Stimulated activated CD8-positive, alpha-beta memory T cell treated with anti-CD3 and anti-CD28 coated beads, Interleukin-7, amount 100 ng/mL, for 1 hour (primary cell): ENCODE measurements at places on chromosomes 4 and X.

DNA sequence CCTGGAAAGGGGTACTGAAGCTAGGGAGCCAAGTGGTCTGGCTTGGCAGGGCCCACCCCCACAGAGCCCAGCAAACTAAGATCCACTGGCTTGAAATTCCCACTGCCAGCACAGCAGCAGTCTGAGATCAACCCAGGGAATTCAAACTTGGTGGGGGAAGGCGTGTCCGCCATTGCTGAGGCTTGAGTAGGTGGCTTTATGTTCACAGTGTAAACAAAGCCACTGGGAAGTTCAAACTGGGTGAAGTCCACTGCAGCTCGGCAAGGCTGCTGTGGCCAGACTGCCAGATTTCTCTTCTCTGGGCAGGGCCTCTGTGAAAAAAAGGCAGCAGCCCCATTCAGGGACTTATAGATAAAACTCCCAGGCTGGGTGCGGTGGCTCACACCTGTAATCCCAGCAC is 58.9 kb downstream of the TFDP3 start:
- DNase-seq: no peak

DNA sequence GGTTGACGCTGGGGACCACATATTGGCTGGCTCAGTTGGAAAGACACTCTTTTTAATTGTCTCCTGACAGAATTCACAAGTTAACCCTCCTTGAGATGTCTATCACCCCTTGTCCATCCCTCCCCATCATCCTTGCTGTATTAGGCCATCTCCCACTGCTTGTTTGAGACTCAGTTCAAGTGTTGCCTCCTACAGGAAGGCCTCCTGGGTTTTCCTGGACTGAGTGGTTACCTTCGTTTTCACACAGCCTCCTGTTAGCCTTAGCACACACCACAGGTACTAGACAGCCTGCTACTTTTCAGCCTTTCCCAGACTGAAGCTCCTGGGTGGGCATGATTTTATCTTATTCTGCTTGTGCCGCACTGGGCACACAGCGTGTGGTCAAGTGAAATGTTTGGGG is 145.3 kb upstream of the STX18 start:
- no peak for DNase-seq

GRCh38 chr4:173698557-173699262 is 168.7 kb upstream of the HAND2 start:
- DNase-seq: no peak

DNA sequence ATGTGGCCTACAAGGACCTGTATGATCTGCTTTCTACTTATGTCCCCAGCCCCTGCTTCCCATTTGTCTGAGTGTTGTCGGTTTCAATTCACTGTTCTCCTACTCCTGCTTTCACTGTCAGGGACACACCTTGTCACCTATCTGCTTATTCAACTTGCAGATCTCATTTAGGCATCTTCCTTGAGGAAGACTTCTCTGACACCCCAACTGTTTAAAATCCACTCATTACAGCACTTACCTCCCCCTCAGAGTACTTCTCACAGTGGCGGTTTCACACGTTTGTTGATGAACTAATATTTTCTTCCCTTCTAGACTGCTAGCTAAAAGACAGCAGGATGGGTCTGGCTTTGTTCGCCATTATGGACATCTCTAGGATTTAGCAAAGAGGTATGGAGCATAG is 279.9 kb upstream of the TET2 start:
- DNase-seq: no peak

GRCh38 chr4:145784036-145784435 is 104.1 kb downstream of the C4orf51 start:
- DNase-seq: no peak

DNA sequence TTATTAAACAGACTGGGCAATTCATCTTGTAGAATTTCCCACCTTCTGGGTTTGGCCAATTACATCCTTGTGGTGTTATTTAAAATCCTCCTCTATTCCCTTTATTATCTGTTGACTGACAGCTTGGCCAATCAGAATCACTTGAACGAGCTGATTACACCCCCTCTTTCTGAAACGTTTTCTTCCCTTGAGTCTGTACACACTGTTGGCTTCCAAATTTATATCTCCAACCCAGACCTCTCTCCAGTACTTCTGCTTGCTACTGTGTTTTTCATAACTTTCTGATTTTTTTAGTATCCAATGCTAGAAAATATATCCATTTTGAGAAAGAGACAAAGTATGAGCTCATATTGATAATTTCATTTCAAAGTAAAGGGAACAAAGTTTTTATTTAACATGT is 14.8 kb downstream of the CD38 start:
- no peak for DNase-seq

GRCh38 chrX:13215729-13216128 is 104.1 kb downstream of the ATXN3L start:
- no peak for DNase-seq

GRCh38 chr4:107718351-107718965 is 1.6 kb downstream of the PAPSS1 start:
- DNase-seq: no peak

- no peak for DNase-seq
These were observed 21.0 kb downstream of the RBM47 start for GRCh38 chr4:40608628-40609027.

DNA sequence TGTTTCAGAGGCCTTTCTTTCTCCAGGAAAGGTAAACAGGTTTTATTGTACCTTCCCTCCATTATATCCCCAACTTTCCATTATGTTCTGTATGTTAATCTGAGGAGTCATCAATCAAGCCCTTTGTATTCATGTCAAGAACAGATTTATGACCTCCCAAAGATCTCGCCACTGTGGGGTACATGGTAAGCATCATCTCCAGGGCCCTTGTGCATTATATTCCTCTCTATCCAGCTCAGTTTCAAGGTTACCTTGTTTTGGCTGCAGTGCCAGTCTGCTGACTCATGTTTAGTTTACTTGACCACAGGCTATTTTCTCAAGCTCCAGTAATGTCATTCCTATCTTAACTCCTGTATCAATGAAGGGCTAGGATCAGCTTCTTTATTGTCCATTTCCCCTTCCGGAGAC is 125.1 kb upstream of the FRMPD4 start:
- DNase-seq: no peak

DNA sequence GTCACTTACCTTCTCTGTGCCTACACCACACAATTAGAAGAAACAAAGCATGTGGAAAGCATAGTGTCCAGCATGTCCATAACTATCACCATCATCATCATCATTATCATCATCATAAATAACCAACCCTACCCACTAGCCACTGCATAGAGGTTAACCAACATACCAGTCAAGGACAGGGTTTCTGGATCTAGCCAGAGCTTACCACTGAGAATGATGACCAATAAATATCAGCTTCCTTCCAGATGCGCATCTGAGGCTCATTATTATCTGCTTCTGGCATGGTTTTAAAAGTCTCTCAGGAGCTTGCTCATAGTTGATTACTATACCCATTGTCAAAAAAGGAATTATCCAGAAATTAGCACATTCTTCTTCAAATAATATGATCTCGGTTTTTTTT is 25.5 kb upstream of the MYOZ2 start:
- DNase-seq: no peak

DNA sequence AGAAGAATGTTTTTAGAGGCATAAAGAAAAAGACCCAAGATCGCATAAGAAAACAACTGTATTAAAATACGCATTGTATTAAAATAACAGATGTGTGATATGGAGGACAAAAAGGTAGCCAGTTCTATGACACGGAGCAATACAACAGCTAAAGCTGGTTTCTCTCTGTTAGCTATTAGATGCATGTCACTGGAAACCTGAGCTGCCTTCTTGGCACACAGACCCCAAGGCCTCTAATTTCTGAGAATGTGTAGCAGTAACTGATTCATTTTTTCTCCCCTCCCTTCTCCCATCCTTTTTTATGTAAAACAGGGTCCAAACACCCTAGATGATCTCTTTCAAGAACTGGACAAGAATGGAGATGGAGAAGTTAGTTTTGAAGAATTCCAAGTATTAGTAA is 4.1 kb downstream of the S100G start:
- no peak for DNase-seq

DNA sequence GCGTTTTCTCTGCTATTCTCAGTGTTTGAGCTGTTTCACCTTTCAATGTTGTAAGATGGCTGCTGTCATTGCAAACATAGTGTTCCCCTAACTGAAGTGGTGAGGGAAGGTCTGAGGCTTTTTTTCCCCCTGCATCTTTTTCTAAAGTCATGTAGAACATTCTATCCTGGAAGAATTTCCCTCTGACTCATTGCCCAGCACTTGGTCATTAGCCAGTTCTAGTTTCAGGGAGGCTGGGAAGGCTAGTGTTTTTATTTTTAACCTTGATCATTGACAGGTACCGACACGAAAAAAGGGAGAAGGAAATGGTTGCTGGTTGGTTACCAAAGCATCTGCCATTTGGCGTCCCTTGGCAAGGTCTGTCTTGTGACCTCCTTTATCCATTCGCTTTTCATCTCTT is 6.6 kb downstream of the LANCL3 start:
- no peak for DNase-seq

- DNase-seq: no peak
These were observed 129.5 kb downstream of the LARP7 start for GRCh38 chr4:112766422-112766821.

DNA sequence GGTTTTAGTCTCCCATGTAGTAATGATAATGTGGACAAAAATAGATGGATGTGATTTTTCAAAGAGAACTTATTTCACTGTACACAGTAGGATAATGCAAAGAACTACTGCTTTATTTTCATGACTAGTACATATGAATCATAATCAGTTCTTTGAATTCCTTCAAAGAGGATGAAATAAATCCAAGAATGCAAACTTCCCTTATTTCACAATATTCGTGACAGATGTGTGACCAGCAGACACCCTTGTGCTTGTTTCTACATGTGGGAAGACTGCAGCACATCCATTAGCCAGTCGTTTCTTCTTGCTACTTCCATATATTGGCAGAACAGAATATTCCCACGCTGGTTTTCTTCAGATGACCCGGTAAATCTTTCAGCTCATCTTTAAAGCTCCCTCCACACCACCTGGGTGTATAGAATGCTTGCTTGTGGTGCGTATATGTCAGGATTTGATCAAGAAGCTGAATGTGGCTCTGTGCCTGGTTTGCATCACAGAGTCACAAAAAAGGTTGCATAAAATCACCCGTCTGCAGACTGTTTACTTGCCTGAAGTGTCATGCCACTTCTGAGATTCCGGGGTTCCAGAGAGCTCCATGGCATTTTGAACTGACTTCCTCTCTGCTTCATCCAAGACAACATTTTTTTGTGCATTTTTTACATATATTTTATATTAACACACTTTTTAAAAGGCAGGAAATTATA is 47.7 kb upstream of the FAT4 start:
- no peak for DNase-seq

- DNase-seq: no peak
These were observed 161.8 kb downstream of the SH3KBP1 start for GRCh38 chrX:19725641-19726040.

DNA sequence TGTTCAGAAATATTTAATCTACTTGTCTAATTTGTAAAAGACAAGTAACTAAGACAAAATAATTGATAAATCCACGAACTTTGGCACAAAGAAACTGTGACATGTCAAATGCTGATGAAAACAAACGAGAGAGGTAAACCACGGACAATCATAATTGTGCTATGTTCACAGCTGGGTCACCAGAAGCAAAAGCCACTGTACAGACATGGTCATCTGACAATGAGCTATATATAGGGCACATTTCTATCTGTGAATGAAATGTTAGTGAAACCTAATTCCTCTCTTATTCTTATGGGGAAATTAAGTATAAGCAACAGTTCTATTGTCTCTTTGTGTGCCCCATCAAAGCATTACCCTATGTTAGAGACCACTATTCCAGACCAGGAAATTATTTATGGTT is 444.0 kb upstream of the TRAM1L1 start:
- DNase-seq: no peak

GRCh38 chr4:183905081-183905592 is at the start of gene STOX2:
STOX2 (plus strand) TSS chr4:183905307; CDS start chr4:183906791, 1,484 bp downstream.
- no peak for DNase-seq

GRCh38 chr4:36854554-36854953 is 390.0 kb upstream of the NWD2 start:
- DNase-seq: no peak

- no peak for DNase-seq
These were observed 600 bp downstream of the RADX start for GRCh38 chrX:106612393-106612763.

DNA sequence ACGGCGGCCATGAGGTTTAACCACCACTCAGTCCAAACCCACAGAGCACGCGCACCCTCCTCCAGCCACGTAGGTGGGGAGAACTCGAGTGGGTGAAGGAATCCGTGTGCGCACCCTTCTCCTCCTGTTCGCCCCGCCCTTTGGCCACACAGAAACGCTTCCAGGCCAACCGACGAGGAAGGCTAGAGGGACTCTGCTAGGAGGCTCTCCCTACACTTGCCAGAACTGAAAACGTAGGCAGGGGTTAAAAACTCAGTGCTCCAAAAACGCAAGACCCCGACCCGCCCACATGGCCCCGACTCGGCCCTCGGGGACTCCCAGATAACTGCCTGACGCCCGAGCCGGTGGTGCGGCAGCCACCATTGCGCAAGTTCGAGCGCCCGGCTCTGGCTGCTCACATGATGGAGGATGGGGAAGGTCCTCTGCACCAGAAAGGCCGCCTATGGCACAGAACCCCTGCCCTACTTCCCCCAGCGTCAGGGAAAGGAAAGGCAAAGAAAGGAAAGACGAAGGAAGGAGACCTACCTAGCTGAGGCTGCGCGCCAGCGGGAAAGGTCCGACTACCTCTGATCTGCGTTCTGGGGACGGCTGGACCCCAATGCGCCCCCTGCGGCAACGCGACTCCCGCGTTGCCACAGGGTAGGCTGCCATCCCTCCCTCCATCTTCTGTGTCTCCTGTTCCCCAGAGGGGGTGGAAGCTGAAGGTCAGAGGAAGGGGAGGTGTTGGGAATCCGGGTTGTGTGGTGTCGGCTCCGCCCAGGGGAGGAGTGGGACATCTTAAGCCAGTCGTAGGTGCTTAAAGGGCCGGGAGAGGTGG is 201.9 kb upstream of the AGTR2 start:
- DNase-seq: no peak

GRCh38 chr4:21507439-21507838 is 441.1 kb downstream of the KCNIP4 start:
- DNase-seq: no peak

GRCh38 chr4:123379392-123379791 is 17.2 kb upstream of the SPRY1 start:
- DNase-seq: no peak

DNA sequence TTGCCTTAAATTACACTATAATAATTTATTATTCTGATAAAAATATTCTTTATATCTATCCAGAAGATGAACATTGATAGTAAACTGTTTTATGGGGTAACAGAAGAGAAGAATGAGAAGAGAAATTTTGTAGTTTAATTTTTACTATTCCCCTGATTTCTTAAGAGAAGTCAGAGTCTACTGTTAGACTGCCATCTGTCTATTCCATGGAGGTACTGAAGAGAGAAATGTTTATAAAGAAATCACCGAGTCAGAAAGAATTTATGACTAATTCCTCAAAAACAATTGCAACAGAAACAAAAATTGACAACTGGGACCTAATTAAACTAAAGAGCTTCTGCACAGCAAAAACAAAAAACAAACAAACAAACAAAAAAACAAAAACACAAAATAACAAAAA is 149.9 kb downstream of the FGF16 start:
- no peak for DNase-seq
